Activated CD4-positive, alpha-beta T cell treated with anti-CD3 and anti-CD28 coated beads, Interleukin-2, amount 10 ng/mL, durations not matched to agents 24 days and 14 days (primary cell): ENCODE measurements at places on chromosomes 11 and 22.

GRCh38 chr11:88231894-88232482 lies 56.7 kb upstream of the RAB38 start:
- peak; percentile 75 for DNase-seq

DNA sequence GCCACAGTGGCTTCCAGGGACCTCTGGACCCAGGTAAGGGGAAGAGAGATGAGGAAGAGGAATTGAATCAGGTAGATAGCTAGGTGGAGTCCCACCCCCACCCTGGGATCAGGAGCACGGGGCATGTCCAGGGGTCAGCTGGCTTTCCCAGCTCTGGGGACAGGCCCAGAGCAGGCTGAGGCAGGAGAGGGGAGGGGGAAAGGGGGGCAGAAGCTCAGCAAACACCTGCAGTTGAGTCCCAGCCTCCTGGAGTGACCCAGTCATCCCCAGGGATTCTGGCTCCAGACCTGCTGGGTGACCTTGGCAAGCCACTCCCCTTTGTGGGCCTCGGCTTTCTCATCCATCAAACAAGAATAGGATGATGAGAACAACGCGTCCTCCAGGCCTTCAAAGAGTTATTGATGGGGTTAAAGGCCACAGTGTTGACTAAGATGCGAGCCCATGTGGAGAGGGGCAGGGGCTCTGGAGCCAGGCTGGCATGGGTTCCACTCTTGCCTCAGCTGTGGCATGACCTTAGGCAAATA lies 16.0 kb downstream of the STARD10 start:
- DNase-seq: no peak

DNA sequence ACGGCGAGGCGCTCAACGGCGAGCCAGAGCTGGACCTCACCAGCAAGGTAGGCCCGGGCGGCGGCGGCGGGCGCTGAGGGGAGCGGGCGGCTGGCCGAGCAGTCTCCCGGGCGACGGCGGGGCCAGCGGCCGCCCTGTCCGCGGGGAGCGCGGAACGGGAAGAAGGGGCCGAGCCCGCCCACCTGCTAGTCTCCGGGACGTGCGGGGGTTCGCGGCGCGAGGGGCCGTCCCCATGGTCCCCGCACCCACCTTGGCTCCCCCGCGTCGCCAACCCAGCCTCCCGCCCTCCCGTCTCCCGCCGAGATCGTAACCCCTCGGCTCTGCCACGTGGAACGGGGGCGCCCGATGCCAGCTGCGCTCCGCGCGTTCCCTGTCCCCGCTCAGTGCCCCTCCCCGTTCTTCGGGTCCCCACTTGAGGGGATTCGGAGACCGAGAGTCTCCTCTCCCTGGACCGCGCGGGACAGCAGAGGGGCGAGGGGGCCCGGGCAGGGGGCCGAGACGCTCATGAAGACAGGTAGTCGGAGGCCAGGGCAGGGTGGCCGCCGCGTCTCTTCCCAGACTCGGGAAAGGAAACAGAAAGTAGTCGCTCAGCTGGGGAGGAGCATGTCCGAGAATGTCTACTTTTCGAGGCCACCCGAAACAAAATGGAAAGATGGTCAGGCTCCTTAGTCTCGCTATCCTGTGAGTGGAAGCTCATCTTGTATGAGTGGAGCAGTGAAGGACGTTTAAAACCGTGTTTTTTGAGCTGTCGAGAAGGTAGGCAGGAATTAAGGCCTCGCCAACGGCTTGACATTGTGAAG lies 557 bp downstream of the GTPBP1 start:
- DNase-seq: peak; percentile 87

DNA sequence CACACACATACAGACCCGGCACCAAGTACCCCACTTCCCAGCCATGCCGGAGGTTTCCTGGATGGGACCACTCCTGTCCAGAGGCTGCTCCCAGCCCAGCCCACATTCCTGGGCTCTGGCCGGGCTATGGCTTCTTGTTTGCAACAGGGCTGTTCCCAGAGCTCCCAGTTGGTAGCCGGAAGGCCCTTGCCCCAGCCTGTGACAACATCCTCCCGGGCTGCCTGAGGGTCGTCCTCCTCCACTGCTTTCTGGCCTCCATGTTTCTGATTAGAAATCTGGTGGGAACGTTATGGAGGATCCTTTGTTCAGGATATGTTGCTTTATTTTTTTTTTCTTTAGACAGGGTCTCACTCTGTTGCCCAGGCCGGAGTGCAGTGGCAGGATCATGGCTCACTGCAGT lies 952 bp upstream of the CYP2D6 start:
- no peak for DNase-seq

GRCh38 chr22:47366026-47366767 lies 603.7 kb downstream of the TBC1D22A start:
- no peak for DNase-seq

DNA sequence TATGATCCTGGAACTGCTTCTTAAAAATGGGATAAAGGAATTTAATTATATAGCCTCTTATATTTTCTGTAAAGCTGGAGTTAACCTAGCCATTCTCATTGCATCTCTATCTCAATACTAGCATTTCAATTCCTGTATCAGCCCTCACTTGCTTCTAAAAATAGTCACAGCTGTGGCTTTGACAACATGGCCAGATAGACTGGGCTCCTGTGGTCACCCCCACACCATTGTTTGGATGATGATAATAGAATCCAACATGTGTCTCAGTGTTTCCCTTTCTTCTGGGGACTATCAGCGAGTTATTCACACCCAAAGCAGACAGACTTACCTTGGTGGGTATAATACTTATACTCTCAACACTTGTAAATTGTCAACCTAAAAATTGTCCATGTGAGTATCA lies 6.9 kb downstream of the VWA5A start:
- DNase-seq: no peak

DNA sequence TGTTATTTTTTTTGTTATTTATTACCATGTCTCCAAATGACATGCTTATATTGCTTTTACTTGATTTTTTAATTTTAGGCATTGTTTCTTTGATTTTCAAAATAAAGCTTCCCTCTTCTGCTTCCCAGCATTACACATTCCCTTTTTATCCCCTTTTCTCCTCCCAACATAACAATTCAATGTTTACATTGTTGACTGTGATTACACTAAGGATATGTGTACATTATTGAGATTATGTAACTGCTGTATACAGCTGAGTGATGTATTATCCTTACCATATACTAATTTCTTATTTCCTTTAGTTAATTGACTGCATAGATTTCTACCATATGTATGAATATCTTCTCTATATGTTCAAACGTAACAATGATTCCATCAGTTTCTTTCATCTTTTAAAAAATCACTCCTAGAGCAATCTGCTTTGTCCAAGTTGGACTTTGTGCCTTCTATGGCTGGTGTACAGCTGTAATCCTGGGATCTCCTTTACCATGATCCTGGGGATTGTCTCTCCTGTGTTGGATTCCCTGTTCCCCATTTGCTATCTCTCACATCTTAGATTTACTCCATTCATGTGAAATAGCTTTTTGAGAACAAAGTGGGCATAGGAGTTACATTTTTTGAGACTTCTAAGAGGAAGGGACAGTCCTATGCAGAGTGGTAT lies 21.6 kb downstream of the AASDHPPT start:
- no peak for DNase-seq

DNA sequence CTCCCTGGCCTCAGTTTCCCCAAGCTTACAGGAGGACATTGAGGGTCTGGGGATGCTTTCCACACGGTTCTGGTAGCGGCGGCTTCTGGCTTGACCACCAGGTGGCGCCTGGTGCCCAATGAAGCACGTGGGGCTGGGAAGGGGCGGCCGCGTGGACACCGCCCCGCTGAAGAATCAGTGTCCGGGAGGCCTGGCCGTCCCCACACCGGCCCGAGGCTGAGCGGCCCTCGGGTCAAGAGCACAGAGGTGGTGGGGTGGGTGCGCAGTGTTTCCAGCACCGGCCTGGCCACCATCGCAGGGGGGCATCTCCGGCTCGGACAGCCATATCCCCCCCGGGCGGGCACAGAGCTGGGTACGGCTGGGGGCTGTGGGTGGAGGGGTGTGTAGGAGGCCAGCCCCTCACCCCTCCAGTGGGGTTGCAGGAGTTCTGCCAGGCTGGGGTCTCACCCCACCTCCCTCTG lies 27.8 kb upstream of the PPARA start:
- DNase-seq: peak; percentile 92

DNA sequence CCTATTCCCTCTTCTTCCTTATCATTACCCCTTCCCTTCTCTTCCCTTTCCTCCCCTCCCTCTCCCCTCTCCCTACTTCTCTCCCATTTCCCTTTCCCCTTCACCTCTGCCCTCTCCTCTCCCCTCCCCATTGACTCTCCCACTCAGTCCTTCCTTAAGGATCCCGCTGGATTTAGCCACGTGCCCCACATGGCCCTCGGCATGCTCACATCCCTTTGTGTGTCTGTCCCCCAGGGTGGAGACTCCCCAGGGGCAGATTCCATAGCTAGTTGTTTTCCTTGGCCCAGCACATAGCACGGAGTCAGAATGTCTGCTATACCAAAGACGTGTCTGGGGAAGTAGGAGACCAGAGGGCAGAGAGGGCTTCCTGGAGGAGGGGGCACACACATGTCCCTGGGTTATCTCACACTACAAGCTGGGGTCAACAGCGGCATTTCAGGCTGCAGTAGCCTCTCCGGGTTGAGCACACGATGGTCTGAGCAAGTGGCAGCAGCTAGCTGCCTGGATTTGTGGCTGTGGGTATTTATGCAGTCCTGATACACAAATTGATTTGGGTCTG lies 487.0 kb downstream of the TBC1D22A start:
- no peak for DNase-seq

- DNase-seq: no peak
Measured at GRCh38 chr22:49489821-49490220, 337.9 kb downstream of the BRD1 start.

GRCh38 chr11:29750392-29750791 lies 266.4 kb downstream of the KCNA4 start:
- DNase-seq: no peak

DNA sequence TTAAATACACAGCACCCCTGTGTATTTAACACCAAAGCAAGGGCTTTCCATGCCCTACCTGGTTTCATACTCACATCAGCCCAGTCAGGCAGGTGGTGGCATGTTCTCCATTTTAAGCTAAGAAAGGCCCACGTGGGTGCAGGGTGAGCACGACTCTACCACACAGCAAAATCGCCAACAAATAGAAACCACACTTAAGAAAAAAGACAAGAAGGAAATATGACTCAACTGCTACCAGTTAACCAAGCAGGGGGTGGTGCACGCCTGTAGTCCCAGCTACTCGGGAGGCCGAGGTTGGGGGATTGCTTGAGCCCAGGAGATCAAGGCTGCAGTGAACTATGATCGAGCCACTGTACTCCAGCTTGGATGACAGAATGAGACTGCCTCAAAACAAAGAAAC lies 35.2 kb upstream of the TFIP11 start:
- DNase-seq: peak; percentile 69

- no peak for DNase-seq
Measured at GRCh38 chr11:112624431-112624830, 336.8 kb upstream of the NCAM1 start.

DNA sequence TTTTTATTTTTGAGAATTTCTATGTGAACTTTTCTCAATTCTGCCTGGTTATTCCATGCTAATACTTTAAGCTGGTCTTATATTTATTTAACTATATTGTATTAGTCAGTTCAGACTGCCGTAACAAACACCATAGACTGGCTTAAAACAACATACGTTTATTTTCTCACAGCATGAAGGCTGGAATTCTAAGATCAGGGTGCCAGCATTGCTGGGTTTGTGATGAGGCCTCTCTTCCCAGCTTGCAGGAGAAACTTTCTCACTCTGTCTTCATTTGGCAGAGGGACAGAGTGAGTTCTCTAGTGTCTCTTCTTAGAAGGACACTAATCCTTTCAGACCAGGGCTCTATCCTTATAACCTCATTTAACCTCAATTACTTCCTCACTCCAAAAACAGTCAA lies 16.2 kb upstream of the TEAD1 start:
- DNase-seq: no peak
